Fibroblast of skin of right biceps (primary cell): ENCODE measurements at places on chromosomes 12 and 14.

- no peak for DNase-seq
These were observed 48.9 kb downstream of the SMOC1 start for GRCh38 chr14:69928111-69928523.

DNA sequence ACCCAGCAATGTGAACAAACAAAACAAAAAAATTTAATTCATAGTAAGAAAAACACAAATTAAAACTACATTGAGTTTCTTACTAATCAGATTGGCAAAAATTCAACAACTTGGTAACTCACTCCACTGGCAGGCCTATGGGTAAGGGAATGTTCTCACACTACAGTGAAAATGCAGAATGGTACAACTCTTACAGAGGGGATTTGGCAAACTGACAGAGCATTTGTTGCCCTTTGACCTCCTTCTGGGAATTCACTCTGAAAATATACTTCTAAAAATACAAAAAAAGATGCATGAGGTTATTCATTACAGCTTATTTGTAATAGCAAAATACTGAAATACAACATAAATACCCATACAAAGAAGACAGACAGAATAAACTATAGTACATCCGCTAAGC is 32.8 kb downstream of the ABCD2 start:
- DNase-seq, result no peak

DNA sequence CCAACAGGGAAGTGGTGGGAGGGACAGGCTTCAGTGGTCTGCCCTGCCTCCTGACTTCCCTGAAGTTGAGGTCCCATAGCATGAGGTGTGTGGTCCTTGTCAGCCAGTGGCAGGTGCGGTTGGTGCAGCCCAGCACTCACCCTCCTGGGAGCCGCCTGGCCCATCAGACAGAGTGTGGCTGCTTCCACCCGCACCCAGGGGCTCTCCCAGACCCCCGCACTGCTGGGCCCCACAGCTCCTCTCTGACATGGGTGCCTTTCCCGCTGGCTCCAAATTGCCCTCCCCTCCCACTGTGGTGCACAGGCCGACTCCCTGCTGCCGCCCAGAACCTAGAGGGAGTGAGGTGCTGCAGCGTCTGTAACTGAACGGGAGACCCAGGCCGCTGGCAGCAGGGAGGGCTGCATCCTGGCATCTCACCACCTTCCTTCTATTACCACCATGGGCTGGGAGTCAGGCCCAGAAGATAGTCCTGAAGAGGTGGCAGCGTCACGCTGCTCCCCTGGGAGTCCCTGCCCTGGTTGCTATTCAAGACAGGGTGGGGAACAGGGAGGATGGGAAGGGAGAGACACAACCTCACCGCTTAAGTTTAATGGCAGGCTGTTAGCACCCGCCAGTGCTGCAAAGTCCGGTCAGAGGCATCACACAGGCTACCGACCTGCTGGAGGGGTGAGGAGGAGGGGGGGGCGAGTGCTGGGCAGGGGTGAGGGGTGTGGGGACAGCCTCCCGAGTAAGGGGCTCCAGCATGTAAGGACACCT is 180.6 kb upstream of the PRMT8 start:
- no peak for DNase-seq

GRCh38 chr12:53078425-53079225 is 565 bp downstream of the SPRYD3 start:
- DNase-seq, result no peak

- DNase-seq, result no peak
These were observed 8.2 kb downstream of the VDR start for GRCh38 chr12:47896633-47897032.

DNA sequence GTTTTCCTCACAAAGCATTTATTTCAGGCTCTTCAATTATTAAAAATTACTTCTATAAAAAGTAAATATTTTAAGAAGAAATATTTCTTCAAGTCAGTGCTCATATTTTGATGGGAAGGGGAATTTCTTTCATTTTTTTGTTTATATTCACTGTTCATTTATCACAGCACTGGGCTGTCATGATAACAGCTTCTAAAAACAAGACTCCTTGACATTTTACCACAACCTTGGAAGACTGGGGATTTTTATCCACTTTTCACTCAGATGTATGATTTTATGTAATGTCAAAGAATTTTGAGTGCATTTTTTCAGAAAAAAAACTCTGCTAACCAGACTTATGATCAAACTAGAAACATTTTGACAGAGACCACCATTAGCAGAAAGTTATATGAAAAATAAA is 149.7 kb downstream of the PHLDA1 start:
- peak; percentile 59 for DNase-seq

- DNase-seq, result peak; percentile 33
These were observed 972 bp downstream of the PTGDR start for GRCh38 chr14:52268279-52269061.

GRCh38 chr12:127191129-127191528 is 1075.8 kb upstream of the TMEM132C start:
- DNase-seq, result peak; percentile 84

- no peak for DNase-seq
These were observed 7.6 kb upstream of the UNC119B start for GRCh38 chr12:120702637-120703036.

DNA sequence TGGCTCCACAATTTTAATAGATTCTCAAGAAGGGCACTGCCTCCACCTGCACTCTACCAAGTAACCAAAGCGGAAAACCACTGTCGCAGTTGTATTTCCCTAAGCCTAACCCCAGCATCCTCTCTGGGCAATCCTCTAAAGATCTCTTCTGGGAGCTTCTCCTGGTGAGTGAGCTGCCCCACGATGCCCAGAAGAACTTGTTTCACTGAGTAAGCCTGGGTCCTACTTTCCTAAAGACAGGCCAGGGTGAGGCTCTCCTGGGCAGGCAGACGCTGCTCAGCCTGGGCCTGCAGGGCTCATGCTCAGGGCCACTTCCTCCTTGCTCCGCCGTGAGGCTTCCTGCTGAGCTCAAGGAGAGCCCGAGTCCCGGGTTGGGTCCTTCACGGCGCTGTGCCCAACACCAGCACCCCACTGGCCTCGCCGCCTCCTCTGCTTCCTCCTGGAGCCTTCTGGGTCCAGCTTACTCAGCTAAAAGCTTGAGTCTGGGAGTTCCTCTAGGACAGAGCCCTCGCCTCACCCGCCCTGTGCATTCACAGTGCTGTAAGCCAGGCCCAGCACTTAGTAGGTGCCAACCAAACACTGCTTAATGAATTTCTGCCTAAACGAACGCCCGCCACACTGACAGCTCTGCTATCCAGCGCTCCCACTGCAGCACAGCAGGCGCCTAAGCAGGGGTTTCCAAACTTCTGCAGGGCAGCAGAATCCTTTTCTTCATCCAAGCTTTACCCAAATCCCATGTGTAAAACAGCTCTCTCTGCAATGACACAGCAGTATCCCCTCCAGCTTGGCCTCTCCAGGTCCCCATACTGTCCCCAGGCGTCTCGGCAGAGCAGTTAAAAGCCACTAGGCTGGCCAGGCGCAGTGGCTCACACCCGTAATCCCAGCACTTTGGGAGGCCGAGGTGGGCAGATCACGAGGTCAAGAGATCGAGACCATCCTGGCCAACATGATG is 5.7 kb downstream of the RAB35 start:
- DNase-seq, result no peak

DNA sequence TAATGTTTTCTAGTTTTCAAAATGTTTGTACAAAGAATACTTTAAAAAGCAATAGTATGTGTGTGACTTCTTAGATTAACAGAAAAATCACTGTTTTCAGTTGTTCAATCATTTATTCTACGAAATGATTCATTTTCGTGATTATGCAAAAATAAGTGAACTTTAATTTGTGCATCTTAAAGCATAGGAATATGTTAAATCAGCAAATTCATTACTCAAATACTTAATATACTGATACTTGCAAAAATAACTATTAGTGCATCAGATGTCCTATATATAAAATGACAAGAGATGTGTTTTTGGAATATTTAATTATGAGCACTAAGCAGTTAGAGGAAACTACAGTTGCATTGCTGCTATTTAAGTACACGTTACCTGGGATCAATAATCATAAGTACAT is 11.0 kb downstream of the SOX5 start:
- no peak for DNase-seq

GRCh38 chr12:96549341-96549740 is 60.0 kb downstream of the CFAP54 start:
- DNase-seq, result no peak

DNA sequence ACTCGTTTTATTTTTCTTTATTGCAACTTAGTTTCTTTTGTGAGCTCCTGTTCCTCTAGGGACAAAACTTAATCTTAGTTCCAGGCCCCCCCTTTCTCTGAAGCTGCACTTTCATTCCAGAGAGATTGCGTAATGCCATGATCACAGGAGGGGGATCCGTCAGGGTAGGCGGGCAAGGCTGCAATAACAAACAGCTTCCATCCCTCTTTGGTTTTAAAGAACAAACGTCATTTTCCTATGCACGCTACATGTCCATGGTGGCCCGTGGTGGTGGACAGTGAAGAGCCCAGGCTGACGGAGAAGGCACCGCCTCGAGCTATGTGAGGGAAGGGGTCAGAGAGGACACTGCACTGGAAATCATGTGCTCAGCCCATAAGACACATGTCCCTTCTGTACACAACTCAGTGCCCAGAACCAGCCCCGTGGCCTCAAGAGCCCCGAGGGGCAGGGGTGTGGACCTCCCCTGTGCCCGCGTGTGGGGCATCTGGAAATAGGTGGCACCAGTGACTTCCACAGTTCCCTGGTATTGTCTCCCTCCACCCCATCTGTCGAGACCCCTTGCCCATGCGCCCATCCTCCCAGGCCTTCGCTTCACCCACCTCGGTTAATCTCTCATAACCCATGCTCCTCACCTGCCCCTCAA is 161.4 kb downstream of the ADGRD1 start:
- DNase-seq, result peak; percentile 69

DNA sequence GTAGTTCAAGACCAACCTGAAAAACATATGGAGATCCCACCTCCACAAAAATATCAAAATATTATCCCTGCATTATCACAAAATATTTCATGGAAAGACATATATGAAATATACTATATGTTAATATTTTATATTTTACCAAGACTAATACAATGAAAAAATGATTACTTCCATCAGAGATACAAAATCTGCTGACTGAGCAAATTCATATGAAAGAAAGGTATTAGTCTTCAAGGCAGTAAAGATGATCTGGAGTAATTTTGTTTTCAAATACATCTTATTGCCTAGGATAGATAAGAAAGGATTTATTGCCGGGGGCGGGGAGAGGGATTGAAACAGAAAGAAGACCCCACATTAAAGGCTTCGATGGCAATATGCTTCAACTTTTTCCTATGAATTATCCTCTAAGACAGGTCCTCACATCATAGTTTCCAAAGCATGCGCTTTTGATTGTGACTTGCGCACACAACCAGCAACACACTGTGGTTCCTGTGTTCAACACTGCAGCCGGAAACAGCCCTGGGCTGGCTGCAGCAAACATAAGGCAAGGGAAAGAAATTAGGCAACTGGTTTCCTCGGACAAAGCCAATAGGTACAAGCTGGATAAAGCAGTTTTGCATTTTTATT is 83.2 kb downstream of the SPPL3 start:
- no peak for DNase-seq

DNA sequence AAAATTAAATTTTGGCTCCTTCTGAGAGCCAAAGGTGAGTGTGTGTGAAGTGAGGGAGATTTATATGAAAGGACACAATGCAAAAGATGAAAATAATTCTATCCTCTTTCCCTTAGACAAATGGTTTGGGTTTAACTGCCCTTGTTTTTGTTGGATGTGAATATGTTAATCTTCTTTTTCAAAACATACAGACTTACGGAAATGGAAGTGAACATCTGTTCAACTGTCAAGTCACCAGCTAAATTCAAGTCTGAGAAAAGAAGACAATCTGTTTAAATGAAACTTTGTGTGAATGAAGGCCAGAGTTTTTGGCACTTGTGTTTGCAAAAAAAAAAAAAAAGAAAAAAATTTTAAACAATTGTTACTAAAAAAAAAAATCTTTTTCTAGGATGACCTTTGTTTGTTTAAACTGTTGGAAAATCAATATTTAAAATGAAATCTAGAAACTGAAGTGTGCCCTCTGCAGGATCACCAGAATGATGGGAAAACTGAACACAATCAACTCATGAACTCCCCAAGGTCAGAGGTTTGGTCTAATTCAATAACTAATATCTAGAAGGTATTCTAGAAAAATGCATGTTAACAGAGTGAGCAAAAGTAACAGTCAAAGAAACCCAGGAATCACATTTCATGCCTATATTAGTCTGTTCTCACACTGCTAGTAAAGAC is 448.8 kb downstream of the FLRT2 start:
- DNase-seq, result no peak

- DNase-seq, result no peak
These were observed at the start of gene HAL for GRCh38 chr12:95996034-95996658. TSS of gene HAL (minus strand) at chr12:95996344. CDS start at chr12:95995910, 434 bp downstream.

DNA sequence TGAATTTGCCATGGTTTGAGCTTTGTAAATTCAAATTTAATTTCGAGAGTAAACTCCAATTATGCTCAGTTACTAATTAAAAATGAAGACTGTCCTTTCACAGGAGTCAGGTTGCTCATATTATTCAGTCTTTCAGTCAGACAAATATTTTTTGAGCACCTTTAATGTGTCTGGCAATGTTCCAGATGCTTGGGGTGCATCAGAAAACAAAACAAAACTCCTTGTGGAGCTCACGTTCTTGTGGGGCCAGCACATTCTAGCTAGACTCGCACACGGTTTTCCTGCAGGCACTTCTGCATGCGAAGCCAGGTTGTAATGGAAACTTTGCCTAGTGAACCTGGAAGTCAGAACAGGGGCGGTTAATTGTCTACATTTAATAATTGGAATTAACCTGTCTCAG is 64.0 kb upstream of the ATF1 start:
- DNase-seq, result no peak
